ENCODE measurements at places on chromosomes 12 and 14. TPM values are rescaled to one million over a fixed set of nuclear protein-coding genes. Genes with fewer than 3 reads are reported as not detected.

Gene TSPAN19
- total RNA-seq: 0.49 TPM

Gene VIPAS39
- total RNA-seq: 18.5 TPM

Gene DACT1
- total RNA-seq: 4.2 TPM

DNA sequence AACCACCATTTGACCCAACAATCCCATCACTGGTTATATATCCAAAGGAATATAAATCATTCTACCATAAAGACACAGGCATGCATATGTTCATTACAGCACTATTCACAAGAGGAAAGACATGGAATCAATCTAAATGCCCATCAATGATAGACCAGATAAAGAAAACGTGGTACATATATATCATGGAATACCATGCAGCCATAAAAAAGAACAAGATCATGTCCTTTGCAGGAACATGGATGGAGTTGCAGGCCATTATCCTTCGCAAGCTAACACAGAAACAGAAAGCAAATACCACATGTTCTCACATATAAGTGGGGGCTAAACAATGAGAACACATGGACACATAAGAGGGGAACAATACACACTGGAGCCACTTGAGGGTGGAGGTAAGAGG is 15.7 kb downstream of the CAPRIN2 start:
- no peak for DNase-seq

GRCh38 chr14:20550926-20551325 is 9.9 kb downstream of the RNASE9 start:
- DNase-seq: no peak

GRCh38 chr12:115268451-115268850 is 584.5 kb upstream of the TBX3 start:
- no peak for DNase-seq

All from SJCRH30 (cell line).